ENCODE measurements at places on chromosomes 13 and 19.

DNA sequence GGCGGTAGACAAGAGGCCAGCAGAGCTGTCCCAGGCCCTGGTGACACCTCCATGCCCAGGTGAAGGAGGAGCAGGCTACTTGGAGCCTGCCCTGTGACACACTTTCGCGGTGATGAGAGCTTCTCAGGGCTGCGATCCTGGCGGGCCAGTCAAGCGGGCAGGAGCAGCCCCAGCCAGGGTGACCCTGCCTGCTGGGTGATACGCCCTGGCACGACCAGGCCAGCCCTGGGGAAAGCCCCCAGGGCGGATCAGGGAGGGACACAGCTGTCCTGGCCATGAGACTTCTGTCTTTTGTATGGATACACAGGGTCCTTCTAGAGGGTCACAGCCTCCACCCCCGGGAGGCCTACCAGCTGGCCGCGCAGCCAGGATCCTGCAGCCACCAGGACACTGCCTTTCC is 13.1 kb downstream of the DNM2 start:
- DNase-seq: no peak

GRCh38 chr19:28567834-28568233 is 645.1 kb downstream of the UQCRFS1 start:
- DNase-seq: no peak

DNA sequence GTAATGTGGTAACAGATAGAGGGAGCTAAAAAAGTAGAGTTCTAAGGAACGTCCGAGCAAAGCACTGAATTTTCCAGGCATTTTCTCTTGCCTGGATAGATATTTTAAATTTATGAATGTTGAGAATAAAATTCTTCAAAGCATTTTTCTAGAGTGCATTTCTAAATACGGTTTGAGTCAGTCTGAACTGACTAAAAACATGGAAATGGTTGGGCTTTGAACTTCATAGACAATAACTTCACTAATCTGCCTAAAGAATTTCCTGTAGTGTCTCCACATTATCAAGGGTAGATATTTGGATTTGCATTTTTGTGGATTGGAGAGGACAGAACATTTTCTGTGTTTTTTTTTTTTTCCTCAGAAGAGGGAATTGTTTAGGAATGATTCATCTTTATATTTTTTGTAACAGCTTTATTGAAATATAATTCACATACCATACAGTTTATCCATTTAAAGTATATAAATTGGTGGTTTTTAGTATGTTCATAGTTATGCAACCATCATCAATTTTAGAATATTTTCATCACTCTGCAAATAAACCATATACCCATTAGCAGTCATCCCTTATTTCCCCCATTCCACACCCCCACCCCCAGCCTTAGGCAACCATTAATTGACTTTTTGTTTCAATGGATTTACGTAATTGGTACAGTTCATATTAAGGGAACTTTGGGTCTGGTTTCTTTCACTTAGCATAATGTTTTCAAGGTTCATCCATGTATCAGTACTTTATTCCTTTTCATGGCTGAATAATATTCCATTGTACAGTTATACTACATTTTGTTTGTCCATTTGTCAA is 20.7 kb downstream of the GARRE1 start:
- DNase-seq: no peak

GRCh38 chr13:63086286-63086685 is 1670.6 kb upstream of the PCDH20 start:
- no peak for DNase-seq

GRCh38 chr13:67806796-67807195 is 576.7 kb upstream of the PCDH9 start:
- no peak for DNase-seq

DNA sequence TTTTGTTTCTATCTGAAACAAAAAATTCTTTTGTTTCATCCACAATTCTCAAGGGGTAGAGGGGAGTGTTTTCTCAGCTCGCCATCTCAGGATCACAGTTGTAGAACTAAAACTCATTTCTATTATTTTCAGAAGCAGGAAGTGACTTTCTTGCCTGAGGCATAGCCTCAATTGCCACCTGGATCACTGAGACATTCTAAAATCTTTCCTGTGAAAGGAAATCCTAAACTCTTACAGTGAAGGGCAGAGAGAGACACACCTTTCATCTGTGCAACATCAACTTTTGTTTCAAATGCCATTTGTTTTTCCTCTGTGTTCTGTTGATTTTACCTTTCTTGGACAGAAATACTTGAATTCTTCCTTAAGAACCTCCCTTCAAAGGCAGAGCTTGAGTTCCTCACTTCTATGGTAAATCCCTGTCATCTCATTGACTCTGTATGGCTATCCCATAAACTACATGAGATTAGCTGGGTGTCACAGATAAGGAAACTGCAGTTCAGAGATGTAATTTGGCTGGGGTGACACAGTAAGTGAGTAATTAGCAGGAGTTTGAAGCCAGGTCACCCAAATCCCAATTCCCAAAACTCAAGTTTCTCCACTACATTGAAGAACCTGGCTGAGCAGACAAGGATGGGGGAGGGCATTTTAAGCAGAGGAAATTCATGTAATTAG is 224.4 kb upstream of the HTR2A start:
- DNase-seq: no peak

- no peak for DNase-seq
Measured at GRCh38 chr13:44280456-44280855, 93.2 kb upstream of the SERP2 start.

DNA sequence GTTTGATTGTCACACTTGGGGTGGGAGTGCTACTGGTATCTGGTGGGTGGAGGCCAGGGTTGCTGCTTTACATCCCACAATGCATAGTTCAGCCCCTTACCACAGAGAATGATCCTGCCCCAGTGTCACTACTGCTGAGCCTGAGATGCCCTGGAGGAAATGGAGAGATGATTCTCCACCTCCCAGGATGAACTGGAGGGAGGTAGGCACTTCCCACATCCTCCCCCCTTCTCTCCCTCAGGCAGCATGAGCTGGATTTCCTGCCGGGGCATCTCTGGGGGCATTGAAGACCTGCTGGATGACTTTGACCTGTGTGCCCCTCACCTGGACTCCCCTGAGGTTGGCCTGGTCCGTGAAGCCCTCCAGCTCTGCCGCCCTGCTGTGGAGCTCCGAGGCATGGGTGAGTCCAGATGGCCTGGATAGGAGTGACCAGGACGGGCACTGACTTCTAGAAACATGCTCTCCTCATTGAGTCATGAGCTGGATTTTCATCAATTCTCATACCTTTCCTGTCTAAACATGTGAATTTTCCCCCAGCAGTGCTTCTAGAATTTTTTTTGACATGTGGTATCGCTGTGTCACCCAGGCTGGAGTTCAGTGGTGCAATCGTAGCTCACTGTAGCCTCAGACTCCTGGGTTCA is 45.3 kb downstream of the NWD1 start:
- DNase-seq: no peak

DNA sequence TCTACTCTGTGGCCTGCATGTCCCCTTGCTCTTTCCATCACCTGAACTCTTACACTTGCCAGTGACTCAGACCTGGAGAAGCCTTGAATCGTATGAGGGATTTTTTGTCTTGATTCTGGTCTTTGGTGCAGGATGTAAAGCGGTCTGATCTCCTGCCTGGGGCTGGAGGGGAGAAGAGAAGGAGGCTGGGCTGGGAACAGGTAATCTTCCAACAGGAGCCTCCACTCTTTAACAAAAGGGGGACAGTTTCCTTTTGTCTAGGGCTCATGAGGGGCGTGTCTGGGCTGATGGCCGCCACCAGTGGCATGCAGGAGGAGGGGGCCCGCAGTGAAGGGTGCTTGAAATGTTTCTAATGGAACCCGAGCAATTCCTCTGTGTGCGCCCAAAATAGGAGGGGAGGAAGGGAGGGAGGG is 24.7 kb downstream of the NFIX start:
- DNase-seq: no peak

- peak; percentile 43 for DNase-seq
Measured at GRCh38 chr19:55258476-55258827, 365 bp downstream of the PPP6R1 start.

GRCh38 chr19:49106648-49107135 is 7.5 kb upstream of the LIN7B start:
- no peak for DNase-seq

GRCh38 chr19:6608940-6609339 is 18.0 kb upstream of the CD70 start:
- DNase-seq: no peak

DNA sequence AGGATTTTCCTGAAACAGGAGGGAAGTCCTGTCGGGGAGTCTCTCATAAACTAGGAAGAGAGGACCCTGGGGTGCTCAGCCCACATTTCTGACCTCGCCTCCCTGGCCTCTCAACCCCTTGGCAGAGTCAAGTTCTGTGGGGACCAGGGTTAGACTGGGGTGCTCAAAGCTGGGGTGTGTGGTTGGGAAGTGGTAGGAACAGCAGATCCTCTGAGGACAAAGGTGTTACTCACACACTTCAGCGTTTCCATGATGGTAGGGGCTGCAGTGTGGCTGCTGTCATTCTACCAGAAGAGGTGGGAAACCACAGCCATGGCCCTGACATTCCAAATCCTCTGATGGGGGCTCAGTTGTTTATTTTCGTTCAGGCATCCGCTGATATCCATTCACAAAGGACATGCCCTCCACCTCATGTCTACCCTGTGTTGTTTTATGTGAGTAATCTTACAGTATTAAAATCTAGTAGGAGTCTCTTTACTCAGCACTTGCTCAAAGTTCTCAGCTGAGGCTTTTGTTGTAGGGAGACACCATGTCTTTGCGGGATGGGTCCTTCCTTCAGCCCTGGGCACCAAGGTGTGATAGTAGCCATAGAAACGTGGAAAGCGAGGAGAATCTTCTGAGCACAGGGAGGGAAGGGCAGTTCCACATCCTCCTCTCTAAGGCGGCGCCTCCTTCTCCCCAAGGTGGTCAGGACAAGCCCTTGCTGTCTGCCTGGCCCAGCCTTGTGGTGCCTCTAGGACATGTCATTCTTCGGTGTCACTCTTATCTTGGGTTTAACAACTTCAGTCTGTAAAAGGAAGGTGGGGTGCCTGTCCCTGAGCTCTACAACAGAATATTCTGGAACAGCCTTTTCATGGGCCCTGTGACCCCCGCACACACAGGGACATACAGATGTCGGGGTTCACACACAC is 1.5 kb downstream of the KIR2DL3 start:
- DNase-seq: no peak

DNA sequence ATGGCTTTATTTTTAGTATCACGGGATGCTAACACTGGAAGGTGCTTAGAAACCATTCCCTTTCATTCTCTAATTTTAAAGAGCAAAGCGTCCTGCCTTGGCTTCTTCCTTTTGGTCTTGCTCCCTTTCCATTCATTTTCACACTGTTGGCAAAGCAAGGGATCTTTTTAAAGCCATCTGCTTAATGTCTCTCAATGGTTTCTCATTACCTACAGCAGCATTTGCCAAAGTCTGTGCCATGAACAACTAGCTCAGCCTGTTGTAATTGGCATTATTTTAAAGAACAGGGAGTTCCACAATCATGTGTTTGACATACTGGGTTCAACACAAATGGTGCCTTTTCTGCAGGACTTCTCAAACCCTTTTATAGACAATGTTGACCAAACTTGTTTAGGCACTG is 444.3 kb downstream of the GPC6 start:
- DNase-seq: no peak

DNA sequence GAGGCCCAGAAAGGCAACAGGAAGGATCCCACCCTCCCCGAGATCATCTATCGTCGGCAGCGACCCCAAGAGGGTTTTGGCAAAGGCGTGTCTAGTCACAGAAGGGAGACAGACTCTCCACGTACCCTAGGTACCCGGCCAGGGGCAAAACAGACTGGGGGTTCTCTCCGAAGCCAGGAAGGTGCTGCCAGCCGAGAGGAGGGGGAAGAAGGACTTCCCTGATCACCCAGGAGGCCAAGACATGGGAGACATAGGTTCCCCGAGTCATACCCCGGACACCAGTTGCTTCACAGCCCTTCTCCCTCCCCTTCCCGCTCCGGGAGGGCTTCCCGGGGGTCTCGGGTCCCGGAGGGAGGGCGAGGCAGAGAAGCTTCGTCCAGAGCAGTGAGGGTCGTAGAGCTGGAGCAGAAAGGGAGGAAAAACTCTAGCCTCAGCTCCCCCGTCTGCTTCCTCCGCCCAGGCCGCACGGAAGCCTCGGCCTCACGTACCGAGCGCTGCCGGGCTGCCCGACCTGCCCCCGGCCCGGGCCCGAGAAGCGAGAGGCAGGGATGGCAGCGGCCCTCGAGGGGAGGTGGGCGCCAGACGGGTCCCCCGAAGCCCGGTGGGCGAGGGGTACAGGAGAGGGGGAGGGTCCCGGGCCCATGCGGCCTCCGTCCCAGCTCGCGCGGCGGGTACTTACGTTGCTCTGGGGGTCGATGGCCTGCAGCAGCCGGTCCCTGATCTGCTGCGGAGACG is 644 bp downstream of the MED26 start:
- DNase-seq: peak; percentile 4

- no peak for DNase-seq
Measured at GRCh38 chr13:50650592-50651504, 192.6 kb downstream of the DLEU7 start.

DNA sequence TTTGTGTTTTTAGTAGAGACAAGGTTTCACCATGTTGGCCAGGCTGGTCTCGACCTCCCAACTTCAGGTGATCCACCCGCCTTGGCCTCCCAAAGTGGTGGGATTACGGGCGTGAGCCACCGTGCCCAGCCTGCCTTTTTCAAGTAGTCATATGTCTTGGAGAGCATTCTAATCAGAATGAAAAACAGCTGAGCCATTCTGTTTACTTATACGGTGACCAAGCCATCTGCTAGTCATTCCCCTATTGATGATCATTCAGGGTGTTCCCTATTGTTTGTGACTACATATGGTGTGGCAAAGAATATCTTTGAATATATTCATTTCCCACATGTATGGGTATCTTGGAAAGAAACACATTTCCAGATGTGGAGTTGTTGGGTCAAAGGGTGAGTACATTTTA is 17.2 kb downstream of the BLOC1S3 start:
- no peak for DNase-seq

- DNase-seq: no peak
Measured at GRCh38 chr13:69857183-69857821, 250.3 kb upstream of the ATXN8OS start.
